ENCODE measurements at places on chromosomes 11 and 22. TPM values are rescaled to one million over a fixed set of nuclear protein-coding genes. Genes with fewer than 3 reads are reported as not detected.
A peak's percentile ranks its signal among the peaks of the same experiment; 100 is the strongest.

The WT1 gene
- not detected for total RNA-seq

DNA sequence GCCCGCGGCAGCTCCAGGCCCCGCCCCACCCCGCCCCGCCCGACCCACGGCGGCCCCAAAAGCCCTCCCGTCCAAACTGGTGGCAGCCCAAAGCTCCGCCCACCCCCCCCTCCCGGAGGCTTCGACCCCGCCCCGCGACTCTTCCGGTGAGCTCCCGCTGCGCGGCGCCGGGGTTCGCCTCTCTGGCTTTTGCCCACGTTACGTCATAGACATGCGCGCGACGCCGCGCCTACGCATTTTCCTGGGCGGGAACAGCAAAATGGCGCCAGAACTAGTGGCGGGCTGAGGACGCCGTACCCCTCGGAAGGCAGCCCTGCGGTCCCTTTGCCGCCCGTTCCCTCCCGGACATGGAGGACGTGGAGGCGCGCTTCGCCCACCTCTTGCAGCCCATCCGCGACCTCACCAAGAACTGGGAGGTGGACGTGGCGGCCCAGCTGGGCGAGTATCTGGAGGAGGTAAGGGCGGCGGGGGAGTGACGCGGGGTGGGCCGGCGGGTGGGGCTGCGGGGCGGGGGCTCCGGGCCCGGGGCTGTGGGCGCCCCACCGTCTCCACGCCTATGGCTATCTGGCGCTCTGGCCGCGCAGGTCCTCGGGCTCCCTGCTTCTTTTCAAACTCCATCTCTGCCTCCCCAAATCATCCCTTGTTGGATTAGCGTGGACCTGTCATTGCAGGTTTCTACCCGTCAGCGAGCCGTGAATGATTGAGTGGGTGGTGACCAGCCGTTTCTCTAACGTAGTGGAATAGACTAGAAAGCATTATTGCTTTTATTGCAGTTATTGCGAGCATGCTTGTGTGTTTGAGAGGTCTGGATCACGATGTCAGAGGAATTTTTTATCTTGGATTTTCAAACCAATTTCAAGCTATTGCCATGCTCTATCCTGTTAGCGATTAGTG, at the start of gene NCAPH2:
Gene NCAPH2, plus strand, starts transcription at position 234 of the 894 bp plus-strand sequence. Its CDS starts 114 bp downstream, at position 348.
- peak; percentile 98 for DNase-seq

The TRMT2A gene
- 101 TPM for total RNA-seq

- DNase-seq: no peak
Observed at GRCh38 chr11:122625976-122626665, 29.4 kb upstream of the UBASH3B start.

DNA sequence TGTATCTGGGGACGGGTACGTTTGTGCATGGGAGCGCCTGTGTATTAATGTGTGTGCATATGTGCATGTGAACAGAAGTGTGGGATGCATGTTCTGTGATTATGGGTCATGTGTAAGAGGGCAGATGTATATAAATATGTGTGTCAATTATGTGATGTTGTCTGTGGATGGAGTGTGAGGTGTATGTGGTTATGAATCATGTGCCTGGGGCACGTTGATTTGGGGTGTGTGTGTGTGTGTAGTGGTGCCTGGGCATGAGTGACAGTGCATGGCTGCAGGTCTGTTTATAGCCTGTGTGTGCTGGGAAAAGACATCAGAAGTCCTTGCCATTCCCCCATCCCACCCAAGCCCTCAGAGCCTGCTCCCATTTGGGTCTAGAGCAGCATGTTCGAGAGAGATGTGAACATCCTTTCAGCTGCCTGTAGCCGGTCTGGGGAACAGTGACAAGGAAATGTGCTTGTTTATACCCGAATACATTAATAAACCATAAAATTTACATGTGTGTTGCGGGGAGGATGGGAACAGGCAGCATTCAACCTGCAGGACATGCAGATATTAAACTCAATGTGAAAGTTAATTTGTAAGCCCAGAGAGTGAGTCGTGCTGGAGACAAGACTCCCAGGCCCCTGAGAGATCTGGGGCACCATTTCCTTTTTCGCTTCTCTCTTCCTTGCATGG, 129.0 kb downstream of the NECTIN1 start:
- no peak for DNase-seq

GRCh38 chr11:66915866-66916265, 42.3 kb downstream of the PC start:
- DNase-seq: no peak

GRCh38 chr11:35083181-35083430, 55.9 kb upstream of the CD44 start:
- DNase-seq: no peak

DNA sequence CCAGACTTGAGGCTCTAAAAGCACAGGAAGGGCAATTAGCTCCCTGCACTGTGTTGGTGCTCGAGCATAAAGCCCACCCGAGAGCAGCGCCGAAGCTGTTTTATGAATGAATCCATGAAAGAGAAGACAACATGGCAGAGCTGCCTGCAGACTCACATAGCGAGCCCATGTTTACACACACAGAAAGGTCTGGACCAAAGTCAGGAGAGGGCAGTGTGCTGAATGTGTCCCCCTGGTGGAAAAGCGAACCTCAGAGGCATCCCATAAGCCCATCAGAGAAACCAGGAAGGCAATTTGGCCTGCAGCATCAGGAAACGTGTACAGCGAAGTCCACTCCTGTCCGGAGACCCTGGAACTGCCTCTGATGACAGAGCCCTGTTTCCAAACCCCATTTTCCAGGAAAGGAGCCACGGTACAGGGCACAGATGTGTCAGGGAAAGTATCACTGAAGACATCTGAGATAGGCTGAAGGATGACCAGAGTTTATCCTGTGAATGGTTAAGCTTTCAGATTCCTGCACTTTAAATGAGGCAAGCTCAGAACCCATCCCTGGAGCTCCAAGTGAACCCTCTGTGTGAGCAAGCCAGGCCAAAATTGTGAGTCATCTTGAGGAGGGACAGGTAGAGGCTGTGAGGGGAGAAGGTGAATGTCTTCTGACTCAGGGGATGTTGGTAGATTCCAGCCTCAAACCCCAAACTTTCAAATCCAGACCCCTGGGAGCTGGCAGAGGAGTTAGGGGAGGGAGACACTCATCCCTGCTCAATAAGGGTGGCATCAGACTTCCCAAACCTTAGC, 36.9 kb downstream of the CHRDL2 start:
- no peak for DNase-seq

The BIRC3 gene
- 108 TPM for total RNA-seq

The PNPLA3 gene
- total RNA-seq: 0.58 TPM

DNA sequence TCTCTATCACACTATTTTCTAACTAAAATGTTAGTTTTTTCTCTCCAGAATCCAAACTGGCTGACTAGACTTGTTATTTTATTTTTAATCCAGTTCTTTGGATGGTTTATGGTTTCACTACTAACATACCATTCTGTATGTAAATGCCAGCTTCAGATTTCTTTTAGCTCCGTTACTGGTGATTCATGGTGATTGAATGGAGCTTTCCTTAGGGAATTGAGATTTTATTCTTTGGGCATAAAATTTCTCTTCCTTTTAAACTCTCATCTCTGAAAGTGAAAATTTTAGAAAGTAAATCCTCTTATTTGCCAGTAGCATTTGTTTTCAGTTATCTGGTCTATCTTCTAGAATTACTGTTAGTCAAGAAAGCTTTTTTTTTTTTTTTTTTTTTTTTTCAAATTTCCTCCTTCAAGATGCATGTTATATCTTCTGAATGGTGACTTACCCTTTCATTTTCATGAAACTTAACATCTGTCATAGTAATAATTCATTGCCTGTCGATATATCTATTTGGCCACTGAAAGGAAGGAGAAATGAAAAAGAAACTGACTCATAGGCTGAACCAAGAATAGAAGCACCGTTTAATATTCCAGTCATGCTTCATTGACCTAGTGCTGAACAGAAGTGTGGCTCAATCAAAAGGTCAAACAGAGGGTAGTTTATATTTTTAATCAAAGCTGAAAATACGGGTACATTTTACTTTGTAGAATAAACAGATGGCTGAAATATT, 6.4 kb downstream of the ENDOD1 start:
- DNase-seq: no peak

DNA sequence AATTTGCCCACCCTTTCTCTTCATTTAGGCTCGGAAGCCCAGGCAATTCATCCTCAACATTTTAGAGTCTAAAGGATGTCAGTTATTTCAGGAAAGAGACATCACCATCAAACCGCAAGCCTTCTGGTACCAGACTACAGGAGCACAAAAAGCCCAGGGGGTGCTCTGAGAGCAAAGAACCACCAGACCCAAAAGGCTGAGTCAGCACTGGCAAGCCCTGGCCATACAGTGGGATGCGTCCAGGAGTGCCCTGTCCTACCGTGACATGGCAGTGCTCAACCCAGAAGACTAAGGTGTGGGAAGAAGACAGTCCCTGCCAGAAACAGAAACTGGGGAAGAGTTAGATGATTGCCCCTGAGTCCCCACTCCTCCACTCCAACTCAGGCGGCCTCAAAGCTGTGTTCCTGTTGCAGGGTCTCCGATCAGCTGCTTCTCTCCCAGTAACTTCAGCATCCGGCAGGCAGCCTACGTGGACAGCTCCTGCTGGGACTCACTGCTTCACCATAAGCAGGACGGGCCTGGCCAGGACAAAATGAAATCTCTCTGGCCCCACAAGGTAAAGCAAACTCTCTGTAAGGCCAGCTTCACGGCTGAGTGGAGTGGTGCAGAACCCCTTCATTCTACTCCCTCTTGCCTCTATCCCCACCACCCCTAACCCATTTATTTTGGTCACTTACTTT, 1.5 kb downstream of the PANX3 start:
- no peak for DNase-seq

The ARHGEF12 gene
- total RNA-seq: 10.2 TPM

The TRIM66 gene
- 28.4 TPM for total RNA-seq

DNA sequence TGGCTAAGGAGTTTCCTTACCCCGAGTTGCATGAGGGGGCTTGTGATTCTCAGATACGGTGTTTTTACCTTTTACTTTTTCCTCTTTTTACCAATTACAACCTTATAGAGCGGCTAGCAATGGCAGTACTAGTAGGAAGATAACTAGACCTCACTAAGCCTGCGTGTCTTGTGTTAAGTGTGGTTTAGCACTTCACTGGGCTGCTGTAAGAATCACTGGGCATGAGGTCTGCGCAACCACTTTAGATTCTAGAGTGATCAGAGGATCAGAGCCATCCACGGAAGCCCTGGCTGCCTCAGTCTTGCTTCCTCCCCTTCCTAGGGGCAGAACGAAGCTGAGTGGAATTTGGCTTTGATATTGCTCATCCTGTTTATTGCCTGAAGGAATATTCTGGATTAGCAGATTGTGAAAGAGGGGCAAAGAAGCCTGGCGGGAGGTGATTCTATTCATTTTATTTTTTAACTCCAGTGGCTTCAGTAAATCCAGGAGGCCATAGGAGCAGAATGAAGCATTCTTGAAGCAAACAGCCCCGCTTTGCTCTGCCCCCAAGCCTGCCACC, 88.5 kb downstream of the GRAMD1B start:
- no peak for DNase-seq

- no peak for DNase-seq
Observed at GRCh38 chr11:132670921-132671675, 861.2 kb downstream of the OPCML start.

DNA sequence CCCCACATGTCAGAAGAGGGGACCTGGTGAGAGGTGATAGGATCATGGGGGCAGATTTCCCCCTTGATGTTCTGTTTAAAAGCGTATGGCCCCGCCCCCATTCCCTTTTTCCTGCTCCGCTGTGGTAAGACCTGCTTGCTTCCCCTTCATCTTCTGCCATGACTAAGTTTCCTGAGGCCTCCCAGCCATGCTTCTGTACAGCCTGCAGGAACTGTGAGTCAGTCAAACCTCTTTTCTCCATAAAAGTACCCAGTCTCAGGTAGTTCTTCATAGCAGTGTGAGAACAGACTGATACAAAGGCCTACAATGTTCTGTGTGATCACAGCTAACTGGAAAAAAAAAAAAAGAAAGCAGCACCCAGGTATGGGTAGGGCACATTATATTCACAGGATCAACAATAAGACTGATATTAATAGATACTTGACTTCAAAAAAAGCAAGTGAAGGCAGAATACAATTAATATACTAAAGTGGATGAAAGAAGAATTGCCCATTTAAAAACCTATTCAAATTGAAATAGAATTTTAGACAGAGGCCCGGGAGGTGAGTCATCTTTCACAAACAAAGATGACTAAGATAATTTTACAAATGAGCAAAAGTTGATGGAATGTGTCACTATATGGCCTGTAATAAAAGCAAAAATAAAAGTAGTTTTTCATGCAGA, 1.7 kb upstream of the OR52K1 start:
- DNase-seq: peak; percentile 26

The PLEKHB1 gene
- 11.8 TPM for total RNA-seq

DNA sequence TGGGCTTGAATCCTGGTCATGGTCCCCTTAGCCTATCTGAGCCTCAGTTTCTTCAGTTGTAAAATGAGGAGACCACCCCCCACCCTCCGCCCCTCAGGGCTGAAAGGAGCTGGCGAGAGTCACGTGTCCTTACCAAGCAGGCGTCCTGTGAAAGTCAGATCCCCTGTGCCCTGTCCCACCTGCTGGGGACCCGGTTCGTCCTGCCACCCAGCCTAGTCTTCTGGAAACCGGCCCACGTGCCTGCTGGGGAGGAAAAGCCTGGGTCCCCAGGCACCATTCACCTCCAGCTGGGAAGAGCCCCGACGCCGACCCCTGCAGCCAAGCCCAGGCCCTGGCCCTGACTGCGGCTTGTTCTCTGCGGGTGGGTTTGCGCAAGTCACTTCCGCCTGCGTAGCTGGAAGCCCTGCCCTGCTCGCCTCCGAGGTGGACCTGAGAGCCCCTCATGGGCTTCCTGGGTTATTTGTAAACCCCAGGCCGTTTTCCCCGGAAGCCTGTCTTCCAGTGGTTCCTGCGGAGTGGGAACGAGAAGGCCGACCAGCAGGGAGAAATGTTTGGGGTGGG, 679 bp upstream of the SSH3 start:
- DNase-seq: no peak

DNA sequence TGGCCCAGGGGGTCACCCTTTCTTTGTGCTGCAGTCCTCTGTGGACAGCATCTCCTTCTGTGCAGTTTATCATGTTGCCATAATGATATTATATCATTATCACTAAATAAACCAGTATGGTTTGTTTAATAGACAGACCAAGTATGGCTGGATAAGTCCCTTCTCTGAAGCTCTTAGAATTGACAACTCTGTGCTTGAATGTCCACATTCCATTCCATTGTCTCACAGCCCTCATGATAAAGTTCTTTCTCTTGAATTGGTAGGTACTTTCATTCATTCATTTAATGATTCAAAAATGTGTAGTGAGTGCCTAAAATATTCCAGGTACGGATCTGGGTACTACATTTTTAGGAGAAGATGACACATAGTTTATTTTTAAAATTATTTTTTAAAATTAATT, 7.8 kb downstream of the RPS6KA4 start:
- DNase-seq: no peak

The CTSW gene
- total RNA-seq: 126 TPM

GRCh38 chr11:57598831-57599155, 1.3 kb downstream of the SERPING1 start:
- no peak for DNase-seq

Data from activated CD8-positive, alpha-beta T cell treated with anti-CD3 and anti-CD28 coated beads for 36 hours (primary cell).